ENCODE measurements at places on chromosomes 2 and 18. TPM values are rescaled to one million over a fixed set of nuclear protein-coding genes. Genes with fewer than 3 reads are reported as not detected.

- no peak for DNase-seq
These were observed 59.5 kb upstream of the POU3F3 start for GRCh38 chr2:104794441-104794840.

GKN1 gene
- polyA plus RNA-seq = not detected

SLC4A3 gene
- 14.0 TPM for polyA plus RNA-seq

- no peak for DNase-seq
These were observed 11.7 kb upstream of the SCRN3 start for GRCh38 chr2:174383796-174384195.

CFAP53 gene
- 4.5 TPM for polyA plus RNA-seq

- DNase-seq = no peak
These were observed 38.9 kb downstream of the FASTKD2 start for GRCh38 chr2:206804326-206804725.

RETREG2 gene
- polyA plus RNA-seq = 73.4 TPM

DNA sequence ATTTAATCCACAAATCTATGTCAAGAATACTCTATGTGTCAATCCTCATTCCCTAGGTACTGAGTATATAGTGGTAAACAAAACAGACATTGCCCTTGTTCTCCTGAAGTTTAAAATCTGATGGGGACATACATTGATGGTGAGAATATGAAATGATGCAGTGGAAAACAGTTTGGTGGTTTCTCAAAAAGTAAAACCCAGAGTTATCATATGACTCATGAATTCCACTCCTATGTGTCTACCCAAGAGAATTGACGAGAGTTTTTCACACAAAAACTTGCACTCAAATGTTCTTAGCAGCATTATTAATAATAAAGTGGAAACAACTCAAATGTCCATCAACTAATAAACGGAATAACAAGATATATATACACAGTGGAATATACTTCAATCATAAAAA, 586.7 kb downstream of the CCDC85A start:
- DNase-seq = no peak

GRCh38 chr2:140861666-140862065, 1269.2 kb downstream of the LRP1B start:
- DNase-seq = no peak

GRCh38 chr2:230885463-230886130, 20.9 kb downstream of the ITM2C start:
- peak; percentile 38 for DNase-seq

KCNJ3 gene
- polyA plus RNA-seq = 0.30 TPM

- no peak for DNase-seq
These were observed 92.5 kb downstream of the EML4 start for GRCh38 chr2:42261518-42262195.

HOXD10 gene
- 0.13 TPM for polyA plus RNA-seq

DNA sequence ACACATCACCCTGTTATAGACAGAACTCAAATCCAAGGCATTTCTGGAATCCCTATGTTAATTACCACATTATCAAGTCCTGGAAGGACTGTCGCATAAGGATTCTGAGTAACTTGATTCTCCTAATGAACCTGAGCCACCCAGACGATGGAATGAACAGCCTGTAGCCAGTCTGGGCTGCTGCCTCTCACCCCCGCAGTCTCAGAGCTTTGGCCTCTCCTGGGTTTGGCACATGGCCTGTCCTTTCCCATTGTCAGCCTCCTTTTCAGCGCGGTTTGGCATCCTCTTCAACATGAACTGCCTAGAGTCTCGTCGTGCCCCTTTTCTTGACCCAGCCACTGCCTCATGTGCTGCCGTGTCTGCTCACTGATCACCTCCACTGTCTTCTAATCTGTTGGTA, 147.6 kb downstream of the SLC8A1 start:
- DNase-seq = no peak

DNA sequence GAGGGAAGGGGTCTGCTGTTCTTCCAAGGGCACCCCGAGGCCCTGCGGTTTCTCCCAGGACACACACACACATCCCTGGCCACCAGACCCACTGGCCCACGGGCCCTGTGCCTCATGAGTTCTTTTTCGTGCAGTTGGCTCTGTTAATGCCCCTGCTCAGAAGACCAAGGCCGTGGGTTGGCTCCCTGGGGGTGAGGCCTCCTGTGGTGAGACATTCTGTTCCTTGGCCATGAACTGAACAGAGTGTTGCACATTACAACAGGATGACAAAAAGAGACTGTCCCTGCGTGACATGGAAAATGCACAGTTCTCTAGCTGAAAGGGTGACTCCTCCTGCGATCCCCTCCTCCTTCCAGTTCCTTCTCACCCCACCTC, 30.7 kb downstream of the SH2D6 start:
- DNase-seq = no peak

- no peak for DNase-seq
These were observed 146.6 kb downstream of the SMAD7 start for GRCh38 chr18:48803951-48804855.

CHRNA1 gene
- polyA plus RNA-seq = 0.27 TPM

C2orf78 gene
- not detected for polyA plus RNA-seq

DNA sequence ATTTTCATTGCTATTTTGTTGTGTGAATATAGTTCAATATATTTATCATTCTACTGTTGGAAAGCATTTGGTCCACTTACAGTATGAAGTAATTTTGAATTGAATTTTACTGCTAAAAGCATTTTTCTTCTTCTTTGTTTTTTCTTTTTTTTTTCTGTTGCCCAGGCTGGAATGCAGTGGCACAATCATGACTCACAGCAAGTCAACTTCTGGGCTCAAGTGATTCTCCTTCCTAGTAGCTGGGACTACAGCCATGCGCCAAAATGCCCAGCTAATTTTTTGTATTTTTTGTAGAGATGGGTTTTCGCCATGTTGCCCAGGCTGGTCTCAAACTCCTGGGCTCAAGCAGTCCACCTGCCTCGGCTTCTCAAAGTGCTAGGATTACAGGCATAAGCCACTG, 2.4 kb upstream of the ETAA1 start:
- no peak for DNase-seq

DSG1 gene
- polyA plus RNA-seq = not detected

DNA sequence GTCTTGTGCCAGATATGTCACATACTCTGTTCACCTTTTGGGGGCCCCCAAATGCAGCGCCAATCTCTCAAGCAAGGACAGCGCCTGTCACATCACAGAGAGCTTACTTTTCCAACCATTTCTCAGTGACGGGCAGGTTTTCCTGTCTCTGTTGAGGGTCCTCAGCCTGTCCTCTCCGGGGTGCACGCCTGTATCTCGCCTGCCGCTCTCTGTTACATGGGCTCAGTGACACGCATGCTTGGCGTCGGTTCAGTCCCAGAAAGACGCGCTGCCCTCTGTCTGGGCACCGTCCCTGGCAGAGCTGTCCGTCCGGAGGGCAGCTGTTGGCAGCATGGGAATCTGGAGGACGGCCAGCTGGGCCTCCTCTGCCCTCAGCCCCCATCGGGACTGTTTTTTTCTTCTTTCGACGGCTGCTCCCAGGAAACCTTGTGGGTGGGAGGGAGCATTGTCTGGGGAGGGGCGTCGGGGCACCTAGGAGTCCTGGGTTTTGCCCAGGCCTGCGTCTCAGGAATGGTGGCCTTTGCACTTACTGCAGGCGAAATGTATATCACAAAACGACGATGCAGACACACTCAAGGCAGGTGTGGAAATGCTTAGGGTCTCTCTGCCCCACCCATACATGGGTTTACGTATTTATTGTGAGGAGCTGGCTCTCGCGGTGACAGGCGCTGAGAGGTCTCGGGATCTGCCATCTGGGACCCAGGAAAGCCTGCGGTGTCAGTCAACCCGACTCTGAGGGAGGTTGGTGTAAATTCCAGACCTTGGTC, 30.9 kb downstream of the RTP5 start:
- no peak for DNase-seq

- DNase-seq = no peak
These were observed 86.5 kb downstream of the STRADB start for GRCh38 chr2:201538025-201538424.

GPR35 gene
- polyA plus RNA-seq = 3.7 TPM

DPYSL5 gene
- polyA plus RNA-seq = 0.95 TPM

DNA sequence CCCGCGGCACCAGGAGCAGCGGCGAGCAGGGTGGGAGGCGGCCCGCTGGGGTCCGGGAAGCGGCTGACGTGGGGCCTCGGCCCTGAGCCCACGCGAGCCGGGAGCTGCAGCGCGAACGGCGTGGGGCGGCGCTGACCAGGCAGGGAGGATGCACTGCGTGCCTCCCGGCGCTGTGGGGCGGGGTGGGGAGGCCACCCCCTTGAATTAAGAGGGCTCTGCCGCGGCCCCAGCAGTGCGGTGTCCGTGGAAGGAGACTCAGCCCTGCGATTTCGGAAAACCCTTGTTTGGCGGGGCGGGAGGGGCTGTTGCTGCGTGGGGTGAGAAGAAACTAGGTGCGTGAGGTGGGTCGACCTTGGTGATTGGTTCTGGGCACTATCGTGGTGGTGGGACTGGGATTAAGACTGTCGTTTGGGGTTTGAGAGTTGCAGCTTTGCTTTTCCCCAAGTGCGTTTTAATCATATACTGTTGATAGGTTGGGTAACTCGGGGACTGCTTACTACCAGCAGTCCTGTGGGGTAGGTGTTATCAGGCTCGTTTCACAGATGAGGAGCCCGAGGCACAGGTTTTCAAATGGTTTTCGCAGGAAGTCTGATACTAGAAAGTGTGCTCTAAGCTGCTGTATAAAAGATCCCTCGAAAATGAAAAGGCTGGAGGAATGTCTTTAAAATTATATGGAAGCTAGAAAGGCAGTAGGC, 722 bp downstream of the ACSL3 start:
- DNase-seq = no peak

FRZB gene
- 2.6 TPM for polyA plus RNA-seq

GRCh38 chr2:9114458-9114857, 92.2 kb upstream of the ASAP2 start:
- no peak for DNase-seq

- DNase-seq = no peak
These were observed 64.3 kb downstream of the ACKR3 start for GRCh38 chr2:236633775-236634560.

TSPYL6 gene
- not detected for polyA plus RNA-seq

DNA sequence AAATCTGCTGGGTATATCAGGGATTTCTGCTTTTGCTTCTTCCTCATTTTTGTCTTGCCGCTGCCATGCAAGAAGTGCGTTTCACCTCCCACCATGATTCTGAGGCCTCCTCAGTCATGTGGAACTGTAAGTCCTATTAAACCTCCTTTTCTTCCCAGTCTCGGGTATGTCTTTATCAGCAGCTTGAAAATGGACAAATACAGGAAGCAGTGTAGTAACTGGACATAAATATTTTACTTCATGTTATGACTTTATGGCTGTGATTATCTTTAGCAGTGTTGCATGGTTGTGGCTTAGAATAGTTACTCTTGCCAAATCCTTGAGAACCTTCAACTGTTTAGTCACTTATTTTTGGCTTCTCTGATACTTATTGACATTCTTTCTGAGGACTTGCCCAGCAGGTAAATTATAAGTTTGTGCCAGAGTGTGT, 66.2 kb upstream of the DLX2 start:
- DNase-seq = no peak

GALNT13 gene
- polyA plus RNA-seq = 6.8 TPM

GRCh38 chr2:145599756-145600155, 1079.8 kb upstream of the ZEB2 start:
- no peak for DNase-seq

- no peak for DNase-seq
These were observed 32.7 kb upstream of the DLX2 start for GRCh38 chr2:172135446-172135845.

DNA sequence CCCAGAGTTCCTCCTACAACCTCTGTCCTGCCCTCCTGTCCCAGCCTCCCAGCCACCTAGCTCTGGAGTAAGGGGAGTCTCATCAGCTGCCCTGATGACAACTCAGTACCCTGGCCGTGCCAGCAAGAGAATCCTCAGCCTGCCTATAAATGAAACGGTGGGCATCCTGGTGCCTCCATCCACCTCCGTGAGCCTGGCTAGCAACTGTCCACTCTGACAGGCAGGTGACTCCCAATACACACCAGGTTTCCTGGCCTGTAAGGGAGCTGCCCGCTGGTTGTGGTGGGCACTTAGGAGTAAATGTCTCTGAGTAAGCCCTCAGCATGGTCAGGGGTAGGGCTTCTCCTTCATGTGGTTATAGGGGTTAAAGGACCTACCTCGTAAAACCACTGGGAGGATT, 81.5 kb downstream of the XDH start:
- DNase-seq = no peak

GRCh38 chr18:56565551-56566345, 72.6 kb downstream of the TXNL1 start:
- peak; percentile 70 for DNase-seq

DNA sequence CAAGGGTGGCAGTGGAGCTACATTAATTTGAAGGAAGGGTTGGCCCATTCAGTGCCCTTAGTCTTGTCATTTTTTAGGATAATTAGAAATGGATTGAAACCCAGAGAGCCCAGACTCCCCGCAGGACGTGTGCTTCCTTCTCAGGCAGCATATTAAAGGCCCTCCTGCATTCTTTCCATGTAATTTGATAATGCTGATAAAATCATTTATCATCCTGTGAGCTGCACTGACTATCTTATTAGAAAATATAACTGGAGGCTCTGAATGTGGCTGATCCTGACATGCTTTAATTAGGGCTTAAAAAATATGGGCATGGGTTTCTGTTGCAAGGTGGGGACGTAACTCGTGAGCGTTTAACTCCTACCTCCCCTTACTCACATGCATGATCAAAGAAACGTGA, 148.1 kb downstream of the ACKR3 start:
- no peak for DNase-seq

- DNase-seq = no peak
These were observed 300.0 kb downstream of the XIRP2 start for GRCh38 chr2:167187978-167188967.

DNA sequence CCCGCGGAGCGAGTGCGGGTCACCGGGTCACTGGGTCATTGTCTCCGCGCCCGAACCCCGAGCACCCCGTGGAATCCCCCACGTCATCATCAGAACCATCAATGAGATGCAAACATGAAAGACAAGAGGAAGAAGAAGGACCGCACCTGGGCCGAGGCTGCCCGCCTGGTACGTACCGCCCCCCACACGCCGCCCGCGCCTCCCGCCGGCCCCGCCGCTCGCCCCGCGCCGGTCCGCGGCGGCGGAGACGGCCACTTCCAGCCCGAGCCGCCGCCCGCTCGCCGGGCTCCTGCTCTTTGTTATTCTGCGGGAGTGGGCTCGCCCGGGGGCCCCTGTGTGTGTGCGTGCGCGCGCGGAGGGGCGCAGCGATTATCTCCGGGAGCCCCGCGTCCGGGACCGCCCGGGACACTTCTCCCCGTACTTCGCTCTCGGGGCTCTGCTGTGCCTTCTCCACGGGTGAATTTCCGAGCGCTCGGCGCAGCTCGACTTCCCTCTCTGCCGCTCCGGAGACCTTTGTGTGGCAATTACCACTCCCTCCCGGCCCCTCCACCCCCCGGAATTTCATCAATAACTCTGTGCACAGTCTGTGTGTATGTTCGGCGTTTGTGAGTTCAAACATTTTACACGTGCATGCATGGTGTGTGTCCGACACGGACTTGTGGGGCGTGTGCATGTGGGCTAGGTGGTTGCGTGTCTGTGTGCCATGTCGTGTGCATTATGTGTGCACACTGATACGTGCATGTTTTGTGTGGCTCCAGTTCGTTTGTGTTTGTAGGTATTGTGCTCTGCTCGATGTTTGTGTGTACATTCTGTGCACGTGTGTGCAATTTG, 714 bp downstream of the ASXL3 start:
- DNase-seq = peak; percentile 67
